Lung (tissue), 17 donors: ENCODE measurements at places on chromosomes 16 and 17. TPM values are rescaled to one million over a fixed set of nuclear protein-coding genes. Genes with fewer than 3 reads are reported as not detected.

RSAD1 gene
- 28.5 TPM for polyA plus RNA-seq

FAHD1 gene
- 17.2 TPM for polyA plus RNA-seq

KRTAP9-2 gene
- polyA plus RNA-seq: not detected

SCPEP1 gene
- 77.3 TPM for polyA plus RNA-seq

VEZF1 gene
- polyA plus RNA-seq: 18.0 TPM

SPNS3 gene
- 0.62 TPM for polyA plus RNA-seq

CTF1 gene
- polyA plus RNA-seq: 5.6 TPM
